ENCODE measurements at places on chromosomes 16 and 17. TPM values are rescaled to one million over a fixed set of nuclear protein-coding genes. Genes with fewer than 3 reads are reported as not detected.

GRCh38 chr17:77783991-77784820 is 174.3 kb upstream of the TNRC6C start:
- no peak overlapping the region for H3K27ac ChIP-seq
- H3K4me1 ChIP-seq, result peaks cover 42% of the 10 kb centered on the region
- H3K36me3 ChIP-seq, result no peaks in the 10 kb centered on the region
- H3K4me3 ChIP-seq, result no peak overlapping the region

GRCh38 chr17:81534157-81535006 is 6.2 kb downstream of the FSCN2 start:
- no peak overlapping the region for H3K4me3 ChIP-seq
- no peak for DNase-seq
- peaks cover 17% of the 10 kb centered on the region for H3K27me3 ChIP-seq

DNA sequence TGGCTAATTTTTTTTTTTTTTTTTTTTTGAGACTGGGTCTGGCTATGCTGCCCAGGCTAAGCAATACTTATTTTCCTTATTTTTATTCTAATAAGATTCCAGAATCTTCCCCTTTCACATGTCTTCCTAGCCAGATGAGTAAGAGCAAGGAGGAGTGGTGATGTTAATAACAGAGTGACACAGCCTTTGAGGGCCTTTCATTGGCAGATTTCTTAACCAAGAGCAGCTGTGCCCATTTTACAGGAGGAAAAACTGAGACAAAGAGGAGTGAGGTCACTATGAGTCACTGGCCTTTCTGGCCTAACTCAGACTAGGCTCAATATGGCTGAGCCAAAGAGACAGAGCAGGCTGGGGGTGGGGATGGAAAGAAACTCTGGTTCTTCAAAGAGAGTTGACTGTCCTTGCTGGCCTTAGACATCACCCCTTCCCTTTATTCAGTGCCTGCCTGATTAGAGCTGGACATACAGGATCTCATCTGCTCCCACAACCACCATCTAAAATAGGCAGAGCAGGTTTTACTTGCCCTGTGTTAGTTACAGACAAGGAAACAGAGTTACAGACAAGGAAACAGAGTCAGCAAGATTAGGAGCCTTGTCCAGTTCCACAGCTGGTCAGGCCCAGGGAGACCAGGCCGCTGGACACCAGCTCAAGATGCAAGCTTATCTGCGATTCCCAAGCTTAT is 50.0 kb upstream of the TOB1 start:
- H3K4me1 ChIP-seq, result peaks cover 51% of the 10 kb centered on the region
- H3K4me3 ChIP-seq, result no peak overlapping the region
- H3K36me3 ChIP-seq, result no peaks in the 10 kb centered on the region
- no peak for DNase-seq
- no peaks in the 10 kb centered on the region for H3K27me3 ChIP-seq
- H3K27ac ChIP-seq, result no peak overlapping the region

- H3K4me3 ChIP-seq, result no peak overlapping the region
- H3K36me3 ChIP-seq, result peaks cover 64% of the 10 kb centered on the region
- DNase-seq, result no peak
- no peaks in the 10 kb centered on the region for H3K27me3 ChIP-seq
These were observed 97.3 kb upstream of the CHMP6 start for GRCh38 chr17:80894439-80894721.

GRCh38 chr17:29862951-29863350 is 67.1 kb downstream of the SSH2 start:
- no peak overlapping the region for H3K4me3 ChIP-seq
- no peak for DNase-seq
- no peak overlapping the region for H3K27ac ChIP-seq
- H3K4me1 ChIP-seq, result no peaks in the 10 kb centered on the region

DNA sequence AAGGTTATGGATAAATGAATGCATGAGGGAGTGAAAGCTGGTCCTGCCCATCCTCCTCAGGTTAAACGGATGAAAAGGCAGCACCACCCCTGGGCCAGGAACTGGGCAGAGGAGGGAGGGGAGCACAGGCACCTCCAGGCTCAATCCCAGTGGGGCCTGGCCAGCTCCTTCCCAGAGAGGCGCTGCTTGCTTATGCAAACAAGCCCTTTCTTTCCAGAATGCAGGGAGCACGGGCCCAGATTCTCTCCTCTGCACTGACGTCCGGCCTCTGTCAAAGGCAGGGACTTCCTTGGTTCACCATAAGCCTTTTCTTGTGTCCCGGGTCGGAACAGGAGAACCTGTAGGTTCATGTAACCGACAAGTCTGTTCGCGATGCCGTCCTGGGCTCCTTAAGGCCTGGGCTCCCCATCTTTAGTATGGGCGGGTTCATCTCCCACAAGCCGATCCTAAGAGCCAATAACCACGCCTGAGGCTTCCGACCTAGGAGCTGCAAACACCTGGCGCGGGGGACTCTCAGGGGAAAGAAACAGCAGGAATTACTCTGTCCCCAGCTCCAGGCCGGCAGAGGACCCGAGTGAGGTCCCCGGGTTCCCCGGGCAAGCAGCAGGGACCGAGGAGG is 16.3 kb downstream of the ENPP7 start:
- H3K36me3 ChIP-seq, result no peaks in the 10 kb centered on the region
- H3K27me3 ChIP-seq, result peaks cover 37% of the 10 kb centered on the region
- peaks cover 31% of the 10 kb centered on the region for H3K4me1 ChIP-seq
- H3K4me3 ChIP-seq, result no peak overlapping the region
- H3K27ac ChIP-seq, result no peak overlapping the region

GRCh38 chr16:49464093-49464492 is 90.5 kb downstream of the C16orf78 start:
- H3K27me3 ChIP-seq, result peaks cover 15% of the 10 kb centered on the region
- H3K4me3 ChIP-seq, result no peak overlapping the region
- DNase-seq, result no peak

DNA sequence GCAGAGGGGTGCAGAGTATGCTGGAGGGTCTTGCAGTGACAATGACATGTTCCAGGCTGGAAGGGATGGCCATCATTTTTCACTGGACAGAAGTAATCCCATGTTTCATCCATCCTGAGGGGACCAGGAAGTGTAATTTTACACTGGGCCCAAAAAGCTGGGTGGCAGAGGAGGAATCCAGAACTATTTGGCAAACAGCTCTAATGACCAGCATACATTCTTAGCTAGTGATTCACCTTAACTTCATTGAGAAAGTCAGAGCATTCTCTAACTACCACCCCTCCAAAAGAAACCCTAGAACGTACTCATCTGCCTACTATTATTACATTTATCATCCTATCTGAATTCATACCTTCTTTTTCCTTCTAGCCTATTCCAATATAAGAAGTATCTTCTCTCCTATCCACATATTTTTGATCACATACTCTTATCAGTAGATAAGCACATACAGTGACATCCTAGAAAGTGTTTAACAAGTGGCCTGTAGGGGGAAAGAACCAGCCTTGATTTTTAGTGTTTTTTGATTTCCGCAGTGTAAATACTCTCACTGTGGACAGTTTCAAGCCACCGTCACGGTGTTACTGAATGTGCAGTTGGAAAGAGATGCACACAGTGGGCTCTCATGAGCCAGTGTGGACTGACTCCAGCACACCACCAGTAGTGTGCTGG is 118.1 kb downstream of the FTO start:
- no peaks in the 10 kb centered on the region for H3K4me1 ChIP-seq
- no peak overlapping the region for H3K27ac ChIP-seq
- H3K36me3 ChIP-seq, result no peaks in the 10 kb centered on the region
- no peaks in the 10 kb centered on the region for H3K27me3 ChIP-seq
- no peak for DNase-seq

DNA sequence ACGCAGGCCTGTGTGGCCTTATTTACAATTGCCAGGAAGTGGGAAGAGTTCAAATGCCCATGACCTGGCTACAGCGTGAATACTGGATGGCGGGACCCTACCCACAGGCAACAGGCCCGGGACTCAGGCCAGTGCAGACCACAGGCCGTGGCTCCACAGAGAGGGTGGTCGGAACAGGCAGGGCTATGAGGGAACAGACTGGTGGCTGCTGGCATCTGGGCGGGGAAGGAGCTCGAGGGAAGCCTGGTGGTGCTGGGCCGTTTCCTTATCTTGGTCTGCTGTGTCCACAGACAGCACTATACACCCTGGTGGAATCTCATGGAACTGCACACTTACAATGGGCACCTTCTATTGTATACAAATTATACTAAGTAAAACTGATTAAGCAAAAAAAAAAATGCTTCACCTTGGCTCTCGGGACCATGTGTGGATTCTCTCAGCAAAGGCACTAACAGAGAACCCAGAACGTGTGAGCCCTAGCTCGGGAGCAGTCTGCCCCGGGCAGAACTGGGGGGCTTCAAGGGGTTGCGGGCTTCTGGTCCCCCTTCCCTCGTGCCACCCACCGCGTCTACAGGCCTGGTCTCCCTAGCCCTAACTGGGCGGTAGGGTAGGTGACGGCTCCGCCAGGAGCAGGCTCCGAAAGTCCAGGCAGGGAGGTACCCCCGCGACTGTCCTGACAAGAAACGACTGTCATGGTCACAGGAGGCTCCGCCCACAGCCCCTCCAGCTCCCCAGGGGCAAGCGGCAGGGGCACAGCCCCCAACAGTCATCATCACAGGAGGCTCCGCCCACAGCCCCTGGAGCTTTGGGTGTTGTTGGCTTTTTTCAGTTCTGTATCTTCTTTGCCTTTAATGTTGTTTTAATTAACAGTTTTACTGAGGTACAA is 21.8 kb downstream of the CEP131 start:
- peaks cover 9% of the 10 kb centered on the region for H3K4me1 ChIP-seq
- no peaks in the 10 kb centered on the region for H3K27me3 ChIP-seq
- peaks cover 95% of the 10 kb centered on the region for H3K36me3 ChIP-seq

DNA sequence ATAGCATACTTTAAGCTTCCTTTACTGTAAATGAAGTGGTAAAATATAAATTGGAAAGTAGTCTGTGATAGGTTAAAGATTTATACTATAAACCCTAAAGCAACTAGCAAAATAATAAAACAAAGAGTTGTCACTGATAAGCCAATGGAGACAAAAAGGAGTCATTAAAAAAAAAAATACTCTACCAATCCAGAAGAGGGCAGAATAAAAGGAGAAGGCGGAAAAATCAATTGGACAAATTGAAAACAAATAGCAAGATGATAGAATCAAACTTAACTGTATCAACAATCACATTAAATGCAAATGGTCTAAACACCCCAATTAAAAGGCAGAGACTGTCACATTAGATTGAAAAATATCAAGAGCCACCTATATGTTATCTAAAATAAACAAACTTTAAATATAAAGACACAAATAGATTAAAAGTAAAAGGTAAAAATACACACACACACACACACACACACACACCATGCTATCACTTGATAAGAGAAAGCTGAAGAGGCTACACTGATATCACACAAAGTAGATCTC is 71.8 kb downstream of the CACNG1 start:
- DNase-seq, result no peak
- H3K4me1 ChIP-seq, result no peaks in the 10 kb centered on the region
- no peaks in the 10 kb centered on the region for H3K27me3 ChIP-seq
- H3K36me3 ChIP-seq, result peaks cover 11% of the 10 kb centered on the region

GRCh38 chr17:45703806-45704205 is 80.3 kb upstream of the CRHR1 start:
- H3K36me3 ChIP-seq, result no peaks in the 10 kb centered on the region
- no peak overlapping the region for H3K27ac ChIP-seq
- H3K4me3 ChIP-seq, result no peak overlapping the region
- no peak for DNase-seq
- H3K4me1 ChIP-seq, result no peaks in the 10 kb centered on the region

DNA sequence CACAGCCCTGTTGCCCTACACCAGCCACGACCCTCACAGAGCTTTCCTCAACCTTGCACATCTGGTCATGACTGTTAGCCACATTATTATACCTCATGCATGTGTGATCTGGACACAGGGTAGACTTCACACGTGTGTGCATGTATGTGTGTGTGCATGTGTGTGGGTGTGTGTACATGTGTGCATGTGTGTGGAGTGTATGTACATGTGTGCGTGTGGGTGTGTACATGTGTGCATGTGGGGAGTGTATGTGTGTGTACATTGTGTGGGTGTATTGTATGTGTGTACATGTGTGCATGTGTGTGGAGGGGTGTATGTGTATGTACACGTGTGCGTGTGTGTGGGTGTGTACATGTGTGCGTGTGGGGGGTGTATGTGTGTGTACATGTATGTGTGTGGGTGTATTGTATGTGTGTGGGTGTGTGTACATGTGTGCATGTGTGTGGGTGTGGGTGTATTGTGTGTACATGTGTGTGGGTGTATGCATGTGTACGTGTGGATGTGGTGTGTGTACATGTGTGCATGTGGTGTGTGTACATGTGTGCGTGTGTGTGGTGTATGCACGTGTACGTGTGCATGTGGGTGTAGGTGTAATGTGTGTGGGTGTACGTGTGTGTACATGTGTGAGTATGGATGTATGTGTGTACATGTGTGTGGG is 130.2 kb downstream of the C16orf95 start:
- no peak for DNase-seq
- H3K27me3 ChIP-seq, result no peaks in the 10 kb centered on the region
- peaks cover 16% of the 10 kb centered on the region for H3K4me1 ChIP-seq
- no peaks in the 10 kb centered on the region for H3K36me3 ChIP-seq

DNA sequence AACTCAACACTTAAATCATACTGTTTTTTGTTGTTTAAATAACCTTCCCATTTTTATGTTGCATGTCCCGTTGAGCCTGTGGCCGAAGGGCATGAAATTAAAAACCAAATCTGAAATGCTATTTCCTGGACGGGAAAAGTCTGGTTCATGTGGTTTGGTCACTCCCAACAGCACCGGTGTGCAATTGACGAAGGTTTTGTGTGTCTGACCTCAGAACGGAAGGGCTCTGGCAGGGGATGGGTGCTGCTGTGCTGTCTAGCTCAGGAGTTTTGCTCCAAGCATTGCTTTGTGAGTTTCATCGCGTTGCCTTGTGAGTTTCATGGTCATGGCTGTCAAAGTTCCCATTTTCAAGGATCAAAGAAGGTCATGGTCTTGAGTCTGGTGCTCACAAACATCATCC is 363.3 kb downstream of the XYLT1 start:
- H3K27me3 ChIP-seq, result no peaks in the 10 kb centered on the region
- H3K4me3 ChIP-seq, result no peak overlapping the region
- H3K27ac ChIP-seq, result no peak overlapping the region
- peaks cover 12% of the 10 kb centered on the region for H3K36me3 ChIP-seq
- peaks cover 3% of the 10 kb centered on the region for H3K4me1 ChIP-seq
- DNase-seq, result no peak

GRCh38 chr16:89084814-89085612 is 8.6 kb upstream of the ACSF3 start:
- no peak overlapping the region for H3K27ac ChIP-seq
- peaks cover 5% of the 10 kb centered on the region for H3K27me3 ChIP-seq
- no peaks in the 10 kb centered on the region for H3K36me3 ChIP-seq
- no peak for DNase-seq
- no peak overlapping the region for H3K4me3 ChIP-seq

DNA sequence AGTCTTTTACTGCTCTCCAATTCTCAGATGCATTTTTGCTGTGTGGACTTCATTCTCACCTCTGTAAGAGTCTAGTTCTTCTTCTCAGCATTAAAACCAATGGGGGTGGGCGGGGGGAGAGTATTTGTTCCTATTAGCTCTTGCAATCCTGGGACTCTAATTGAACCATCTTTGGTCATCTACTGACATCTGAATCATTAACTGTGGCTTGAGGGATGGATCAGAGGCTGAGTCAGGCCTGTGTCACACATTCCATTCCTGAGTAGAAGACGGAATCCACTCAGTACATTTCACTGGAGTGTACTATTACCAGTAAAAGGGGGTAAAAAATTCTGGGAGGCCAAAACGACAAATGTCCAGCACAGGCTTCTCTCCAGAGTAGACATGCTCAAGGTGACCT is 12.8 kb upstream of the ZNF23 start:
- H3K27ac ChIP-seq, result no peak overlapping the region
- no peaks in the 10 kb centered on the region for H3K4me1 ChIP-seq
- no peak overlapping the region for H3K4me3 ChIP-seq
- H3K36me3 ChIP-seq, result peaks cover 20% of the 10 kb centered on the region

GRCh38 chr17:77378318-77379064 is 237.7 kb downstream of the SEC14L1 start:
- H3K36me3 ChIP-seq, result peaks cover 26% of the 10 kb centered on the region
- no peak for DNase-seq
- H3K27ac ChIP-seq, result no peak overlapping the region
- H3K4me3 ChIP-seq, result no peak overlapping the region

Gene HSBP1
- total RNA-seq, result 142 TPM

Gene KRT33A
- not detected for total RNA-seq

Gene KIF19
- total RNA-seq, result 2.7 TPM

Gene SLX1A
- 24.0 TPM for total RNA-seq

Data from spinal cord (tissue), 10 donors.